ENCODE measurements at places on chromosomes 6 and 20. TPM values are rescaled to one million over a fixed set of nuclear protein-coding genes. Genes with fewer than 3 reads are reported as not detected.

C6orf141 gene
- total RNA-seq: 0.77 TPM

BNIP5 gene
- total RNA-seq: not detected

HLA-DPA1 gene
- 1.0 TPM for total RNA-seq

VSTM2L gene
- total RNA-seq: 1.5 TPM

PLEKHG1 gene
- total RNA-seq: 5.4 TPM

All from fibroblast of lung (primary cell).